Neural progenitor cell (in vitro differentiated cells): ENCODE measurements at places on chromosomes 11 and 22.

DNA sequence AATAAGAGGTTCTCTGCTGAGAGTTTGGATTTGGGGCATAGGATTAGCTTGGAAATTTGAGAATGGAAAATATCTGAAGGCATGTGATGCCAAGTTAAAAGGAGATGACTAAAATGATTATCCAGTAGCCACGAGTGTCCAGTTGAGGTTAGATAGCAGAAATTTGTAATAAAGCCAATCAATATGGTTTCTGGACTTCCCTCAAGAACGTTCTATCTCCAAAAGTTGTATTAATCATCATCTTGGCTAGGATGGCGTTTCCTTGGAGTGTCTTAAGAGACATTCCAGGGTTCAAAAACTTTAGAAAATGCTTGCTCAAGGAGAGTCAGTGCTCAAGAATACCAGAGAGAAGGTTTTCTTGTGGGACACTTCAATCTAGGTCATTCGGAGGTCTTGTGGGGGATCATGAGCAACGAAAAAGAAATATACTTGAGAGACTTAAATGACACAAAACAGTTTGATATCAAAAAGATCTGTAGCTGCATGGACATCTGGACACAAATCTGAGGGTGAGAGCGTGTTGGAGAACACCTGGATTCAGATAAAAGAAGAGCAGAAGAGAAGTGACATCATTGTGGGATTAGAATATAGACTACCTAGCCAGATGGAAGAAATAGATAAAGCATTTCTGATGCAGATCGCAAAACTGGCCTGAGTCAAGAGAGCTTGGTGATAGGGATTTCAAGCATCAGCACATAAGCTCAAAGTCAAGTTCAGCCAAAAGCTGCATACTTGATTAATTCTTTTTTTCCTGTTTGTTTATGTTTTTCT is 97.7 kb downstream of the ARFGAP2 start:
- DNase-seq = no peak

GRCh38 chr22:44624689-44625420 is 77.1 kb upstream of the PRR5 start:
- DNase-seq = no peak

DNA sequence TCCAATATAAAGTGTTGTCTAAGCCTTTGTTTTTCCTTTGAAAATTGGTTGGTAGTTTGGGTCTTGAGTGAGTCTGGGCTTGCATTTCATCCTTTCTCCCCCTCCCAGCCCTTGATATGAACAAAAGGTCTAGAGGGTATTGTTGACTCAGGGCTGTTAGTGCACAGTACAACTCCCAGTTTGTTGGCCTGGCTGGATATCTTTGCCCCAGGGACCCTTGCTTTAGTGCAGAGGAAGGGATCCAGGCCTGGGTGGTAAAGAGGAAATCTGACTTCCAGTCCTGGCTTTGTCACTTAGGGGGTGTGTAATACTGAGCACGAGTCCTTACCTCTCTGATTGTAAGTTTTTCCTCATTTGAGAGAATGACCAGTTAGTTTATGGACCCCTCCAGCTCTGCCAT is 330.4 kb downstream of the TMEM135 start:
- no peak for DNase-seq

- no peak for DNase-seq
Measured at GRCh38 chr11:61087426-61088119, 14.7 kb upstream of the CD5 start.

- no peak for DNase-seq
Measured at GRCh38 chr11:121887569-121887968, 228.4 kb downstream of the BLID start.

- no peak for DNase-seq
Measured at GRCh38 chr11:18927550-18928322, 11.5 kb downstream of the MRGPRX1 start.

DNA sequence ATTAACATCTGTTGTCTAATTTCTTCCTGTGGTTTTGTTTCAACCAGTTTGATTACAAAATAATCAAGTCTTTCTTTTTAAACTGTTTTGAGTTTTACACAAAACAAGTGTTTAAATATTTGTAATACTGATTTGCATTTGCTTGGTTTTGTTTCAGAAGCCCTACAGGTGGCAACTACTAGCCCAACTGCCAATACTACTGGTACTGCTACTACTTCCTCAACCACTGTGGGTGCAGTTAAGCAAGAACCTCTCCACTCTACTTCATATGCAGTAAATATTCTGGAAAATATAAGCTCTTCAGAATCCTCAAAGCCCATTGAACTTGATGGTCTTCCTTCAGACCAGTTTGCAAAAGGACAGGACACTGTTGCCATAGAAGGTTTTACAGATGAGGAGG is 61.1 kb downstream of the QSER1 start:
- DNase-seq = no peak

DNA sequence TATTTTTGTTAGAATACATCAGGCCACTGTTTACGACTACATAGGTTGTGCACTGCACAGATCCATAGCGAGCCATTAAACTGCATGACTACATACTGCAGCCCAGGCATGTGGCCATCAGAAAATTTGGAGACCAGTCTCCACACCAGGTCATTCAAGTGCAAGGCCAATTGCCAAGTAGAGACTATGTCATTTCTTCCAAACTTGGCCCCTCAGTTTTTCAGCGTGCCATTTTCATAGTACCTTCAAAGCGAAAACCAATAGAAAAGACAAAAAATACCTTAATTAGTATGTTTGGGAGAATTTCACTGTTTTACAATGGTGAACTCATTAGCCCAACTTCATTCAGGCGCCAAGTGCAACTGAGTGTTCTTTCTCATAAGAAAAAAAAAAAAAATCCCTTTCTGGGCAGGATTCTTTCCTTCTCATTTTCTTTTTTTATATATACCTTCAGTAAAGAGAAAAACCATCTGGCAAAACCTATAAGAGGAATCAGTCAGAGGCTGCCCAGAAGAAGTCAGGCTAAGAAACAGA is 30.4 kb downstream of the PAMR1 start:
- DNase-seq = no peak

GRCh38 chr11:7492253-7492652 is 6.9 kb downstream of the OLFML1 start:
- no peak for DNase-seq

DNA sequence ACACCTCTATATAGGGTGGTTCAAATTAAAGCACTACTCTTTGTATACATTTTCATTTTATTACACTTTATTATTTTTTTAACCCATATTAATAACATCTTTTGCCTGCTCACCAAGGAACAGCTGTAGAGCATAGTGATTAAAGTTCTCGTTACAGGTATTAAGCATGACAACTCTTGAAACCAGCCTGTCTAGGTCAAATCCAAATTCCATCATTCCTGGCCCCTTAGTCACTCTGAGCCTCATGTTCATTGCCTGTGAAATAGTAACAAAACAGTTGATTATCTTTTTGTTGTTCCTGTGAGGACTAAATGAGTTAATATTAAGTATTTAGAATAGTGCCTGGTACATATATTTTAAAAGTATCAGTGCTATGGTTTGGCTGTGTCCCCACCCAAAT is 334.5 kb downstream of the RAB38 start:
- DNase-seq = no peak

GRCh38 chr11:69308491-69308911 is 14.5 kb downstream of the MYEOV start:
- no peak for DNase-seq

- no peak for DNase-seq
Measured at GRCh38 chr11:79262221-79262620, 178.6 kb downstream of the TENM4 start.

- DNase-seq = no peak
Measured at GRCh38 chr11:60336767-60337391, 9.8 kb downstream of the MS4A6E start.

DNA sequence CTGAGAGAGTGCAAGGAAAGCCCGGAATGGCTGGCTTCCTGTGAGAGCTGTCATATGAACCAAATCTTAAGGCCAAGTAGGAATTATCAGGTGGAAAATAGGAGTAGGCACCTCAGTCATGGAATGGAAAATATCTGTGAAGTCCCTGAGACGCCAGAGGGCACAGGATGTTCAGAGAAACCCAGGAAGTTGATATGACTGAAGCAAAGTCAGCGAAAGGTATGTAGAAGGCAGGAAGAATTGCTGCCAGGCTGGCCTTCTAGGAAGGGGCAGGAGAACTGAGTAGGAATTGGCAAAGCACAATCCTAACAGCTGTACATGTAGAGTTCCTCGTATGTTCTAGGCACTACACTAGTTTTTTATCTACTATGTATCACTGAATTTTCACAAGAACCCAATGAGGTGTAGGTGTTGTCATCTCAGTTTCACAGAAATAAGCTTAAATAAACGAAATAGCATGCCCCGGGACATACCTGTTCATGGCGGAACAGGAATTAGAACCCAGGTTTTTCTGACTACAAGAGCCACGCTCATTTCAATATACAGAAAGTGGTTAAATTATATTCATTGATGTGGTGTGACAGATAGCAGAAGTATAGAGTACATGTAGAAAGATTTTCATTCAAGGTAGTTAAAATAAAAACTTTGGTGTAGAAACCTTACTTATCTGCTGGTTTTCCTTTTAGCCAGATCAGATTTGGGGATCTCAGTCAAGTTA is 17.0 kb downstream of the HMGXB4 start:
- no peak for DNase-seq

DNA sequence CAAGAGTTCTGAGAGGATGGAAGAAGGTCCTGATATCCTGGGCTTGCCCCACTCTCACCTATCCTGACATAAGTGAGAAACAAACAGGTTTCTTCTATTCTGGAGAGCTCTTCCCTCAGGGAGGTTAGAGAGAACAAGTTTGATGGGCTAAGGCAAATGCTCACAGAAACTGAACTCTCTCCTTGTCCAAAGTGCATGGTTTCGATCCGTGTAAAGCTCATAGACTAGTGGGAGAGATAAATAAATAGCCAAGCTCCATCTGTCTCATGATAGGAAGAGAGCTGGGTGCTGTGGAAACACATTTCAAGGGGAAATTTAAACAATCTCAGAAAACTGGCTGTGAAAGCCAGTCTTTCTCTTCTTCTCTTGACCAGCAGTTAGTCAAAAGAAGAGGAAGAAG is 459.5 kb upstream of the LARGE1 start:
- DNase-seq = no peak

DNA sequence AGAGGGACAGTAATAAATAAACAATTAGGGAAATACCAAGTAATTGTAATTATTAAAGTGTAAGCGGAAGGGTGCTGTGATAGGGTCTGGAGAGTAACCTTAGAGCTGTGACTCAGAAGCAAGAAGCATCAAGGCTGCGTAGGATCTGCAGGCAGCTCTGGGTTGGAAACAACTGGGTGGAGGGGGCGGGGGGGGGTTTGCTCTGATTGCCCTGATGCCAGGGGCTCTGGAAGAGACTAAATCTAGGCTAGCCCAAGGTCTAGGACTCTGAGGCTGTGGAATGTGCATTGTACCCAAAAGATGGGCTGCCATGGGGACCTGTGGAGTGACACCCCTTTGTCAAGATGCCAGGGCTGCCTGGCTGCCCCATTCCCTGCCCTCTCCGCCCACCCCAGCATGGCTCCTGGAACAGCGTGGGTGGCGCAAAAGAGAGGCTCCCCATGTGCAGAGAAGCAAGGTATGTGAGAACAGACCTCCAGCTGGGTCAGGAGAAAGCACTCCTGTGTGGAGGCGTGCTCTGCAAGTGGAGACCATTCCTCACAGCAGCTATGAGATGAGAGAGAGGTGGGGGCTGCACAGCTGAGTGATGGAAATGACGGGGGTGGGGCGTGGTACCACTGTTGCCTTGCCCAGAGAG is 101.1 kb upstream of the CRYBB3 start:
- peak; percentile 56 for DNase-seq

DNA sequence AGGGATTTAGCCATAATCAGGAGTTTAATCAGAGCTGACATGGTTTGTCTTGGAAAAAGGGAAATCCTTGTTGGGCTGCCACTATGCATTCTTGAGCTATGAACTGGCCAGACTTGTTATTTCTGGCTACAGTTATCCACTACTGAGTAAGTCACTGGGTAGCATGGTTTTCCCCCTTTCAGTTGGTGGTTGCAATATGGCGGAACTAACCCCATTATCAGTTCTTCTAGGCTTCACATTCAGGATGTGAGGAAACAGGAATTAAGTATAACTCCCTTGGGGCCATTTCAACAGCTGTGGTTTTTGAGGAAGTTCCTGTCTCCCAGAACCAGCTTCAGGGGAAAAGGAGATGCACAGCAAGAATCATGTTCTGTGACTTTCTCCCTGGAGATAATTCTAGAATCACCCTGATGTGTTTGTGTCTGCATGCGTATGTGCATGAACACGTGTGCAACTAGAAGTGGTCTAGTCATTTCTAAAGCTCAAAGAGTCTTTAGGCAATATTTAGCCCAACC is 103.0 kb upstream of the CD44 start:
- DNase-seq = no peak

- peak; percentile 67 for DNase-seq
Measured at GRCh38 chr11:63813563-63814382, 517 bp downstream of the SPINDOC start.

DNA sequence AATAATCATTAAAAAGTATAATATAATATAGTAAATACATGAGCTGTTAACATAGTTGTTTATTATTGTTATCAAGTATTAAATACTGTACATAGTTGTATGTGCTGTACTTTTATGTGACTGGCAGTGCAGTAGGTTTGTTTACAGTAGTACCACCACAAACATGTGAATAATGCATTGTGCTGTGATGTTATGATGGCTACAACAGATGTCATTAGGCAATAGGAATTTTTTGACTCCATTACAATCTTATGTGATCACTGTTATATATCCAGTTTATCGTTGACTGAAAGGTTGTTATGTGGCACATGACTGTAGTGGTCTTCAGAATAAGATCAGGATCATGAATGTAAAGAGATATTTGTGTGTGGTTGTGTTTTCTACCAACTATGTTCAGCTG is 577.8 kb downstream of the JRKL start:
- DNase-seq = no peak

DNA sequence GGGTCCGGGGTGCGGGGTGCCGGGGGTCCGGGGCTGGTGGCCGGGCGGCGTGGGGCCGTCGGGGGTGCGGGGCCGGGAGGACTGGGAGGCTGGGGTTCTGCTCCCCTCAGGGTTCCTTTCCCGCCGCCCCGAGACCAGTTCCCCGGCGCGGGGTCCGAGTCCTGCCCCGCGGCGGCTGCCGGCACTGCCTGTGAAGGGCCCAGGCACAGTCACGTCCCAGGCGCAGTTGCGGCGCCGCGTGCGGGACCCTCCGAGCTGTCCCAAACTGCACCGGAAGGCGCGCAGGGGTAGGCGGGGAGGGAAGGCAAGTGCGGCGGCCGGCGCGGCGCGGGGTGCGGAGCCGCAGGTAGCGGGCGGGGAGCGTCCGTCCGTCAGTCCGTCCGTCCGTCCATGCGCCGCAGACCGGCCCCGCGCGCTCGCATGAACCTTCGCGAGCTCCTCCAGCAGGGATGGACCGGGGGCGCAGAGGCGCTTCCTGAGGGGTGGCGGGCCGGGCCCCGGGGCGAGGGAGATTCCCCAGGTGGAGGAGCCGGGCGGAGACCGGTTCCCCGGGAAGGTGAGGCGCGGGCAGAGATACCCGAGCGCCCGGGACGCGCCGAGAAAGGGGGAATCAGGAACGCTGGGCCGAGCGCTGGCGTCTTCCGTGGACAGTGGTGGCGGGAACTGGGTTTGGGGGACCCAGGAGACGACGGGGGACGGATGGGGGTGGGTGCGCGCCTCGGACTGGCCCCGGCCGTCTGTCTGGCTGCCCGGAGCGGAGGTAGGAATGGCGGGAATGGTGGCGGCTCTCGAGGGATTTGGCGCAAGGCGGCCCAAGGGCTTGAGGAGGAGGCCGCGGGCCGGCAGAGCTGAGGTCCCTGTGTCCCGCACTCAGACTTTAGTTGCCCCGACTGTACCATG is 3.1 kb upstream of the ADORA2A start:
- peak; percentile 67 for DNase-seq
